H9 (cell line): ENCODE measurements at places on chromosomes 6 and 20. TPM values are rescaled to one million over a fixed set of nuclear protein-coding genes. Genes with fewer than 3 reads are reported as not detected.

DNA sequence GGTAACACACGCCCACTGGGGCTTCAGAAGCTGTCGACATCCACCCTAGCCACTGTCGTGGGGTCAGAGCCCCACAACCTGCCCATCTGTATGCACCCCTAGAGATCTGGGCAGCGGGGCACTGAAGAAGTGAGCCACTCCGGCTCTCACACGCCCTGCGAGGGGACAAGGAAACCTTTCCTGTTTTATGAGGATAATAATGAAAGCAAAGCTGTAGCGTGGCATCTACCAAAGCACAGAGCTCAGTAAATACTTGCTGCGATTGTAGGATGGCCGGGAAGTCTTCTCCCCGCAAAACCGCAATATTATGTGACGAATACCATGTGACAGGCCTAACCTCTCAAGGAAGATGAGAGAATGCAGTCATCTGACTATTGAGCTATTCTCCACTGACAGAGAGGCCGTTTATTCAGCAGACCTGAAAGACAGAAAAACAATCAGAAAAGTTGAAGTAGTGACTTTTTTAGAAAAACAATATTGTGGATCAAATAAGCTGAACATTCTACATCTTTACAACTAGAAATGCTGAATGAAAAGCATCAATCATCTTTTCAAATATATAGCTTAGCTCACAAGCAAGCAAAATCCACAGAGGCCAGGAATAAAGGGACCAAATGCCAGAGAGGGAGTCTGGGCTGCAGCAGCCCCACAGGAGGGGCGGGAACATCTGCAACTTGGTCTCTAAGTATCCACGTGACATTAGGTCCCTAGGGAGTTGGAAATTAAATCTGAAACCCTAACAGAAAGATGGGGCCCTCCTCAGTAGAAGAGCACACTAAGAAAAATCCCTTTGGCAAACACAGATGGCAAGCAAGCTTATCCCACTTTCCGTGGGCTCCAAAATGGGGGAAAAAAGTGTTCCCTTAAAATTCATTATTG, 207.8 kb downstream of the TTLL2 start:
- no peak for DNase-seq
- H3K27ac ChIP-seq, result no peak overlapping the region
- H3K4me3 ChIP-seq, result no peak overlapping the region
- peaks cover 2% of the 10 kb centered on the region; the same call in 2 of the 3 replicates for H3K36me3 ChIP-seq
- H3K4me1 ChIP-seq, result no peaks in the 10 kb centered on the region
- H3K27me3 ChIP-seq, result peaks cover 8% of the 10 kb centered on the region; the same call in 1 of the 2 replicates

DNA sequence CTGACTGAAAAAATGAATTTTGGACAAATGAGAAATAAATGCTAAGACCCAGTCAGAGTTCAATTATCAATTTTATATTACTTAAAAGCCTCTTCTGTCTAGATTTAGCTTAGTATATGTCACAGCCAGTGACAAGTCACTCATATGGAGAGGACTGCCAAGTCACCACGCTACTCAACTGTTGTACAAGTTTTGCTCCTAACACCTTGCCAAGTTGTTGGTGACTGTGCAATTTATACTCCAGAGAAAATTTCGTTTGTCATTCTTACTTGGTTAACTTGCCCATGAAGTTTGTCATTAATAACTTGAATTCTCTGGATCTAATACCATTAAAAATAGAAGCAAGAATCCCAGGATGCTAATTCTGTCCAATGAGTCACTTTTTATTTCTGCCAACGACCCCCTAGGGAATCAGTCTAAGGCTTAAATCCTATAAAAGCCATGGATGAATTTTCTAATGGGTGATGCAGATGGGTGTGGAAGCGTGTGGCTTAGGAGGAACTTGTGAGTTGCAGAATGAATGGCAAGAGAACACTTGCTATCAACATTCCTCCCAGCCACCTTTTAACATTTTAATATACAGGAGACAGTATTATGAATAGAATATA, 30.4 kb upstream of the FBXO30 start:
- no peak for DNase-seq
- no peaks in the 10 kb centered on the region for H3K36me3 ChIP-seq
- no peaks in the 10 kb centered on the region for H3K27me3 ChIP-seq
- no peak overlapping the region for H3K27ac ChIP-seq
- H3K4me3 ChIP-seq, result no peak overlapping the region

DNA sequence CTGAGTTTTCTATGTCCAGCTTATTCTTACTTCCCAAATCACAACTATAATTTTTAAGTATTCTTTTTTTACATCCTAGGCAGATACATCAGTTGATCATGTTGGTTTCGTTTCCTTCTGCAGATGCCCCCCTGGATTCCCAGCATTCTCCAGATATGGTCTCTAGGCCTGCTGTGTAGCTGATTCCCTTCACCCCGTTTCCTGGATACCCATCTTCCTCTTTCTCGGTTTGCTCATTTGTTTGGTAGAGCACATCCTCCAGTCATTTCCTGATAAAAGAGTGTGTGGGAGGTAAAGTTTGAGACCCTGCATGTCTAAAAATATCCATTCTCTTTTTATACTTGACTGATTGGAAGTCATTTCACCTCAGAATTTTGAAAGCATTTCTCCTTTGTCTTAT, 66.4 kb downstream of the ANKS1A start:
- no peaks in the 10 kb centered on the region; the same call in 1 of the 2 replicates for H3K4me1 ChIP-seq
- no peaks in the 10 kb centered on the region for H3K36me3 ChIP-seq
- no peak overlapping the region for H3K4me3 ChIP-seq
- H3K27ac ChIP-seq, result no peak overlapping the region
- no peak for DNase-seq
- H3K27me3 ChIP-seq, result no peaks in the 10 kb centered on the region

GRCh38 chr6:157822245-157823000, 623 bp upstream of the SNX9 start:
- peaks cover 4% of the 10 kb centered on the region; the same call in 1 of the 2 replicates for H3K4me1 ChIP-seq
- no peaks in the 10 kb centered on the region for H3K36me3 ChIP-seq
- DNase-seq, result peak; percentile 42

DNA sequence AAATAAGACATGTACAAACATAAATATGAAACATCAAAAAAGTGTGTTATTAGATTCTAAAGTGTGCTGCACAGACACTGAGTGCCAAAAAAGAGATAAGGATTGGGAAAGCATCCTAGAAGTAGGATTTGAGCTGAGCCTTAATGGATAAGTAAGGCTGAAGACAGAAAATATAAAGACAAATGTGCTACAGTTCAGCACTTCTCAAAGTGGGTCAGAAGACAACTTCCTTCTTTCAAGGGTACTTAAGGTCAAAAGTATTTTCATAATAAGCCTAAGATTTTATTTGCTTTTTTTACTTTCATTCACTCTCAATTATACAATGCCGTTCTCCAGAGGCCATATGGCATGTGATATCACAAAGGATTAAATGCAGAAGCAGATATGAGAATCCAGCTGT, 16.8 kb downstream of the USP45 start:
- DNase-seq, result no peak
- H3K4me1 ChIP-seq, result no peaks in the 10 kb centered on the region
- no peak overlapping the region for H3K4me3 ChIP-seq
- no peak overlapping the region for H3K27ac ChIP-seq

DNA sequence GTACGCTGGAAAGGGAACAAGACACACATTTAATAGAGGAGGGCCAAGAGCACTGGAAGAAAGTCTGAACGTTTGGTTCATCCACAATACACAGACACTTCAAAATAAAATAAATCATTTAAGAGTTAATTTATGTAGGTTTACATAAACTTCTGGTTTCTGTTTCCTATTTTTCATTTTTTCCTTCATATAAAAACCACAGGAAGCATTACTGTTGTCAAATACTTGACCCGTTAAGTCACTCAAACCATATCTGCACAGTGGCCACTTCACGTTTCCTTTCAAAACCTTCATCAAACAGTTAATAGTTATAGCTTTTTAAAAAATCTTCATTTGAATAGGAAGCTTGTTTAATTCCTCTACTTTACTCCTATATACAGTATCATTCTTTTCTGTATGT, 257.6 kb upstream of the THEMIS start:
- H3K36me3 ChIP-seq, result no peaks in the 10 kb centered on the region
- no peak overlapping the region for H3K27ac ChIP-seq
- no peak for DNase-seq
- H3K4me3 ChIP-seq, result no peak overlapping the region
- H3K4me1 ChIP-seq, result no peaks in the 10 kb centered on the region

GRCh38 chr6:133698272-133698671, 190.6 kb upstream of the TCF21 start:
- H3K27me3 ChIP-seq, result no peaks in the 10 kb centered on the region
- H3K36me3 ChIP-seq, result peaks cover 6% of the 10 kb centered on the region
- H3K4me1 ChIP-seq, result no peaks in the 10 kb centered on the region
- DNase-seq, result no peak
- H3K4me3 ChIP-seq, result no peak overlapping the region
- no peak overlapping the region for H3K27ac ChIP-seq

- H3K4me3 ChIP-seq, result no peak overlapping the region
- no peaks in the 10 kb centered on the region for H3K27me3 ChIP-seq
- no peak overlapping the region for H3K27ac ChIP-seq
Measured at GRCh38 chr6:8481727-8482126, 46.4 kb upstream of the SLC35B3 start.

DNA sequence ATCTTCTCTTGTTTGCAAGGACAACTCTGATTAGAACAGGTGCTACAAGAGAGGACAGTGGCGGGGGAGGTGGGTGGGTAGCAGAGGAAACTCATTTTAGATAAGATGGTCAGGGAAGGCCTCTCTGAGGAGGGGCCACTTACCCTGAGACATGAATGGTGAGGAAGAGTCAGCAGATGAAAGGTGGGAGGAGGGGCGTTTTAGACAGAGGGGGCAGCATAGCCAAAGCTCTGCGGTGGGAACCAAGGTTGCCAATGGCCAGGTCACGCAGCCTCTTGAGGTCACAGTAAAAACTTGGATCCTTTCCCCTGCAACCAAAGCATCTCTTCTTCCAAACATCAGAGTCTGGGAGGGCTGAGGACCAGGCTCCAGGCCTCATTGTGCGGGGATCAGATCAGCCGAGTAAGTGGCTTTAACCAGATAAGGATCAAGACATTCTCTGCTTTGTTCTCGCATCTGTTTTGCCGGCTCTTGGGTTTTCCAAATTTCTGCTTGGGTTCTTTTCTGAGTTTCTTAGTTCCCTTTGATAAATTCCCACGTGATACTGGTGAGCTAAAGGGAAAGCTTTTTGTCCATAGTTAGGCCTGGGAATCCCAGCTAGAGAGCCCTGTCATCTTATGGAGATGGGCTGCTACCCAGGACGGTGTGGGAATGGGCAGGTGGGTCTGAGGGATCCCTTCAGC, 5.5 kb upstream of the CD40 start:
- DNase-seq, result no peak
- no peaks in the 10 kb centered on the region for H3K36me3 ChIP-seq
- H3K27me3 ChIP-seq, result peaks cover 10% of the 10 kb centered on the region; the same call in 1 of the 2 replicates

GRCh38 chr6:81939766-81940165, 187.3 kb upstream of the TENT5A start:
- no peaks in the 10 kb centered on the region for H3K27me3 ChIP-seq
- no peak overlapping the region for H3K4me3 ChIP-seq
- no peaks in the 10 kb centered on the region for H3K36me3 ChIP-seq
- H3K27ac ChIP-seq, result no peak overlapping the region

- no peaks in the 10 kb centered on the region for H3K4me1 ChIP-seq
- H3K36me3 ChIP-seq, result no peaks in the 10 kb centered on the region
- no peaks in the 10 kb centered on the region for H3K27me3 ChIP-seq
- no peak overlapping the region for H3K27ac ChIP-seq
- no peak overlapping the region for H3K4me3 ChIP-seq
- no peak for DNase-seq
Measured at GRCh38 chr6:37731371-37731770, 33.7 kb upstream of the MDGA1 start.

The DCDC2 gene
- total RNA-seq, result 0.57 and 0.59 TPM in 2 replicates

The RUNX2 gene
- 0.15 and 0.26 TPM in 2 replicates for total RNA-seq

The SSTR4 gene
- not detected in 2 replicates for total RNA-seq

The SMIM26 gene
- total RNA-seq, result 66.5 and 75.9 TPM in 2 replicates

The SYCP2 gene
- 0.70 and 0.94 TPM in 2 replicates for total RNA-seq

The TGM2 gene
- total RNA-seq, result 1.1 and 1.4 TPM in 2 replicates

The NFATC2 gene
- 0.57 and 0.61 TPM in 2 replicates for total RNA-seq

The TAP2 gene
- total RNA-seq, result 16.3 and 20.3 TPM in 2 replicates

The CPXM1 gene
- total RNA-seq, result 69.0 and 70.0 TPM in 2 replicates
